ENCODE measurements at places on chromosomes 5 and 9.

DNA sequence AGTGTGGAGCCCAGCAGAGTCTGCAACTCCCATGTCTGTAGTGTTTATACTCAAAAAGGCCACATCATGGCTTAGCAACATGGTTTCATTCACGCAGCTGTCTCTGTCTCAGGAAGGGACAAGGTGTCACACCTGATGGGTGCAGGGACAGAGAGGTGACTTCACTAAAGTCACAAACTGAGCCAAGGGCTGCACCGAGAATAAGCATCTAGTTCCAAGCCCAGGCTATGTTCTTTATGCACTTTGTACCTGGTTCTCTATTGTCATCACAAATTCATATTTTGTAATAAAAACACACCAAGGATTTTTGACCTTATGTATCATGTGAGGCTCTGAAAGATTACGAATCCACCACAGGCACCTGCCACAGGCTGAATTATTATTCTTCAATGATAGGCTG, 64.9 kb upstream of the STK32A start:
- DNase-seq, result no peak

DNA sequence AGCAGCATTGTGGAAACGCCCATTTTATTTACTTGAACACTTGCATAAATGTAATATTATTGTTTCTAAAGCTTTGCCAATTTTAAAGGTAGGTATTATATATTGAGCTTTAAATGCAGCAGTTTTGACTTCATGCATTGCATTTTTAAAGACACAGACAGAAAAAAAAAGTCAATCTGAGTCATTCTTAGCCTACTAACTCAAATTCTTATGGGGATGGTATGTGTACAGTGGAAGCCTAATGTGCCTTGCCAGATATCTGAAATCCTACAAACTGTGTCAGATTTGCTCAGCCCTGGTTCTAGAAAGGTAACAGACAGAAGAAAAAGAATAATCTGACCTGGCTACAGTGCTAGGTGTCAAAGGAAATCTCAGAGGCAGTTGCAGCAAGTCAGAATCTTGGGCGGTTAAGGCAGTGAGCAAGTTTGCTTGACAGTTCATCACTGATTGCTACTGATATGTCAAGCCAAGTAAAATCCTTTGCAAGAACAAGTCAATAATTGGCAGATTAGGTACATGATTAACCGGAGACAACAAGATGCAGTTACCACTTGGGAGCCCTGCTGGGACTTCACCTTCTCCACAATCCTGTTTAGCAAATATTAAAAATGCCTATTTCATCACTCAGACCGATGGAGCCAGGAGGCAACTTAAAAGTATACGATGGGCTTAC, 224.8 kb upstream of the WWC1 start:
- DNase-seq, result no peak

- DNase-seq, result no peak
Observed at GRCh38 chr9:96167011-96167410, 135.0 kb downstream of the HSD17B3 start.

GRCh38 chr9:80707120-80707519, 982.2 kb downstream of the TLE1 start:
- no peak for DNase-seq

DNA sequence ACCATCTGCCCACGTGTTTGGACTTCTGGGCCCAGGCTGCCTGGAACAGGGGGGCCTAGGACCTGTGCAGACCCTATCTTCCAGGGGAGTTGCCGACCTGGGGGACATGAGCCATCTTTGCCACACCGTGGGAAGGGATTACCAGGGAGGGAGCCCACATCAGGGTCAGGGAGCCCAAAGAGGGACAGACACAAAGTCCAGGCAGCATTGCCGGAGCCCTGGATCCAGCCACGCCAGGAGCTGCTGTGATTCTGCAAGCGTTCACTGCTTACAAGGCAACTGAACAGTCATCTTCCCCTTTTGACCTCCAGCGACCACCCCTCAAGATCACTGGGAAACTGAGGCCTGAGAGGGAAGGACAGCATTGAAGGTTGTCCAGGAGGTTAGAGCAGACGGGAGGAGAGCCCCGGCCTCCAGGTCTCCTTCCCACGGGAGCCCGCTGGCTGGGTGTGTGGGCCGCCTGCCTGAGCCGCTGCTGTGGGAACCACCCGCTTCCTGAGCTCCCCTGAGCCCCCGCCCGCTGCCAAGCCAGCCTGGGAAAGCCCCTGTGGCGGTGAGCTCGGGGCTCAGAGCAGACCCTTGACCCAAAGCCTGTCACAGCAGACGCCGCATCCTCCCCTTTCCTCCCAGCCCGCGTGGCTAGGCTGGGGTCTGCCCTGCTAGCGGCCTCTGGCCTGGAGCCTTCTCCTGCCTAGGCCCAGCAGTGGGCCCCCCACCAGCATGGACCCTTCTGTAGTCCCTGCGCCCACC, 17.1 kb upstream of the NOTCH1 start:
- DNase-seq, result no peak

- no peak for DNase-seq
Observed at GRCh38 chr9:131715906-131716305, 24.0 kb downstream of the RAPGEF1 start.

DNA sequence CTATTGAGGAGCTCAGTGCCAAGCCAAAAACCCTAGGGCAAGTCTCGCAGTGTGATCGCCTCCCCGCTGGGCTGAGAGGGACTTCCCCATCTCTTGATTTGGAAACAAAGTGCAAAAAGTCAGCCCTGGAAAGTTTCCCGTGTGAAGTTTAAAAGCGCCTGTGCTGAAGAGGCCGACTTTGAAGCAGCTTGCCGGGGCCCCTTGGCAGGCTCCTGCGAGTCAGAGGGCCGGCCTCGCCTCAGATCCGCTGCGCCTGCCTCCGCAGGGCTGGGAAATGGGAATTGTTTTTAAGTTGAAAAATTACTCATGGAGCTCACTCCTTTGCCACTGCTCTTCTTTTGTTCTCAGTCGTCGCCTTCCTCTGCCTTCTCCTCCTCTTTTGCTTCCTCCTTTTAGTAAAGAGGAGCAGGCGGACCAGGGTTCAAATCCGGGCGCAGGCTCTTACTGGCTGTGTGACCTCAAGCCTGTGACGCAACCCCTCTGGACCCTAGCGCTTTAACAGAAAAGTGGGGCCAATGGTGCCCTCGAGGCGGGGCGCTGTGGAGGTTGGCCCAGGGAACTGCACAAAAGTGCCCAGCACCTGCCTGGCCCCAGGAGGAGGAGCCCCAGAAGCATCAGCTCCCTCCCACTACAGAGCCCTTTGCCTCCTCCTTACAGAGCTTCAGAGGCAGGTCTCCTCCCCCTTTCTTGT, 14.7 kb upstream of the LHX2 start:
- no peak for DNase-seq

- DNase-seq, result no peak
Observed at GRCh38 chr9:90204128-90204831, 438.3 kb downstream of the DIRAS2 start.

Measured in cortex of kidney (tissue), 1 donor.